Activated CD4-positive, alpha-beta T cell treated with anti-CD3 and anti-CD28 coated beads, Interleukin-2, amount 50 U/mL, for 24 hours (primary cell): ENCODE measurements at places on chromosomes 5 and 9.

GRCh38 chr5:25995209-25995608 is 1043.2 kb downstream of the CDH9 start:
- no peak for DNase-seq

GRCh38 chr9:131539223-131539923 is 6.0 kb upstream of the PRRT1B start:
- DNase-seq: no peak

DNA sequence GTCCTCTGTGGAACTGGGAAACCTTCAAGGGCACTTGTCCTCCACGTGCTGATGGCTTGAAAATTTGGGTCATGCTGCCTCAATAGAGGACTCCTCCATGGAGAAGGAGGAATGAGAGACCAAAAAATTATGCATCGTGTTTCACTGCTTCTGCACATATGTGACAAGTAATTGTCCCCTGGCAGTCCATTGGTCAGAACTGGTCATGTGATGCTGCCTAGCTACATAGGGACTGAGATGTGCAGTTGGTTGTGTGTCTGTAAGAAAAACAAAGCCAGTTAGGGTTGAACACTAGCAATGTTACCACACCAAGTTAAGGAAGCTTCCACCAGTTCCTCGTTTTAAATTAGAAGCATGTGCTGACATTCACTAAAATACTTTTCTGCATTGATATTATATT is 201.9 kb upstream of the ANKH start:
- DNase-seq: no peak

- no peak for DNase-seq
Measured at GRCh38 chr9:98736226-98736625, 27.5 kb upstream of the GABBR2 start.
